Activated T-cell treated with anti-CD3 and anti-CD28 coated beads, Interleukin-2, amount 50 U/mL, for 72 hours (primary cell): ENCODE measurements at places on chromosomes 2 and 18. TPM values are rescaled to one million over a fixed set of nuclear protein-coding genes. Genes with fewer than 3 reads are reported as not detected.

GRCh38 chr2:25314514-25315315 is 27.0 kb downstream of the DNMT3A start:
- DNase-seq, result peak; percentile 92

The ATP8B1 gene
- not detected for total RNA-seq

- DNase-seq, result no peak
These were observed 628 bp downstream of the MRPL30 start for GRCh38 chr2:99181624-99182000.

- DNase-seq, result no peak
These were observed 45.3 kb downstream of the IMPA2 start for GRCh38 chr18:12026562-12026961.

GRCh38 chr2:85794491-85795121 is 40.8 kb downstream of the ATOH8 start:
- no peak for DNase-seq

The SKA1 gene
- total RNA-seq, result 63.2 TPM

- no peak for DNase-seq
These were observed 45.7 kb upstream of the NEMP2 start for GRCh38 chr2:190579915-190580846.

- no peak for DNase-seq
These were observed 146.3 kb downstream of the TDRD15 start for GRCh38 chr2:21270083-21270491.
